ENCODE measurements at places on chromosomes 6 and 20.

GRCh38 chr6:147936703-147937470 lies 405.8 kb upstream of the SASH1 start:
- no peak for DNase-seq

DNA sequence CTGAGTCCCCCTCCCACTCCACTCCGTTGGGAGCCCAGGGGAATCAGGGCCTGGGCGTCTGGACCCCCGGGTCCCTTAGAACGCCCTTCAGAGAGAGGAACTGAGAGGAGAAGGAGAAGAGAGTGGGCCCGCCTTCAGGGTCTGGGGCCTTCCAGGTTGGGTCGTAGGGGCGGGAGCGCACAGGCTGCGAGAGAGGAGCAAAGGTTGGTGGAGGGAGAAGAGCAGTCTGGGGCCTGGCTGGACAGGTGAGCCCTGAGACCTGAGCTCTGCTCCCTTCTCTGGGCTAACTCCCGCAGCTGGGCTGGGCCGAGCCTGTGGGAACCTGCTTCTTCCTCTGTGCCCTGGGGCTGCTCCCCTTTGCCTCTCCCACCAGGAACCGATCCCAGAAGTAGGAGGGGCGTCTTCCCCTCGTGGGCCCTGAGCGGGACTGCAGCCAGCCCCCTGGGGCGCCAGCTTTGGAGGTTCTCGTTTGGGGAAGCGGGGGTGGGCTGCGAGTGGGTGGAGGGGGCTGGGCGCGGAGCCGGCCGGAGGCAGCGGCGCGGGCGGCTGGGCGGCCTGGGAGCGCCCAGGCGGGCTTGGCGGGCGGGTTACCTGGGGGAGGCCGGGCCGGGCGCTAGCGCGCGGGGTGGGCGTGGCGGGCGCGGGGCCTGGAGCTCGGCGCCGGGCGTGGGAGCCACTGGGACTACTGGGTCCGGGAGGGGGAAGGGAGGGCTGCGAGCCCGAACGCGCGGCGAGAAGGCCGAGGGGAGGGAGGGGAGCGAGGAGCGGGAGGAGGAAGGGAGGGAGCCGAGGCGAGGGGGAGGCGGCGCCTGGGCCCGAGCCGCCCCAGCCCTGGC lies at the start of gene DDR1:
Gene DDR1 (plus strand): TSS at position 835 of the 836 bp plus-strand sequence. CDS start 4,211 bp downstream, outside the sequence.
- DNase-seq, result peak; percentile 50

DNA sequence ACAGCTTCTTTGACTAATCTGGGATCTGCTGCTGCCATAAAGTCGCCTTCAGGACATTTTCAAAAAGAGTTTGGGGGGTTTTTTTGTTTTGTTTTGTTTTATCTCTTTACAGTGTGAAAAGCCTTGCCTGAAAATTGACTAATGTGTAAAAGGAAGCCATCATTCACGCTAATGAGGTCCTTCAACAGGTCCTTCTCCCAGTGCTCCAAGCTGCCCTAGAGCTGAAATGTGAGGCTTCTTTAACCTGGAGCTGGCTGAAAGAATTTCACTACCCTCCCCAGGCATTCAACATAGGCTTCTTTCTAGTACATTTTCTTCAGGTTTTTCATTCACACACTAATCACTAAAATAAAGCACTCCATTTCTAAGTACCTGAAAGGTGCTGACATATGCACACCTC lies 145.1 kb upstream of the PRDM1 start:
- DNase-seq, result no peak

DNA sequence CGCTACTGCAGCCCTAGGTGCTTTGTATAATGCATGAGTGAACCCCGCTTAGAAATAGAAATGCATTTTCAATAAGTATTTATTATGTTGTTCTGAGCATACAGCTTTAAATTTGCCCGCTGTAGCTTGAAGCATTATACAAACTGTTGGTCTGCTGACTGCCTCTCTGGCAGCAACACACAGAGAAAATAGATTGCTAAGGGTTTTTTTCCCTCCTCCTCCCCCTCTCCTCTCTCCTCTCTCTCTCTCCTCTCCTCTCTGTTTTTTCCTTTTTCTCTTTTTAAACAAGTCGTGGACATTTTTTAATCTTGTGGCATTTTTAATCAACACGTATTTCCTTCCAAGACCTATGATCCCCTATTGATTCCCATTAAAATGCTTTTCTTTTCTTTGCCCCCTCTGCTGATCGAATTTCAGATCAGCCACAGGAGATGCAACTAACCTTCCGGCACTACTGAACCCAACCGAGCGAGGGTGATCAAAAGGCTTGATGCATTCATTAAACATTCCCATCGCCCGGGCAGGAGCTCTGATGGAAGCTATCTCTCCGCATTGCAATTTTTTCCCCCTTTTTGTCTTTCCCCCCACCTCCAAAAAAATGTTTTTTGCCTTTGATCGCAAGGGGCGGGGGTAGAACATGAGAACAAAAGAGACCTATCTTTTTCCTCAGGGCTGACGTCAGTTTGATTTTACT lies 90.7 kb upstream of the ARID1B start:
- DNase-seq, result peak; percentile 27

- no peak for DNase-seq
Observed at GRCh38 chr6:106546691-106547414, 82.4 kb downstream of the RTN4IP1 start.

- no peak for DNase-seq
Observed at GRCh38 chr6:134419716-134420115, 101.8 kb upstream of the SGK1 start.

GRCh38 chr6:116229287-116229913 lies 24.5 kb downstream of the TSPYL4 start:
- no peak for DNase-seq

Measured in activated CD8-positive, alpha-beta memory T cell treated with anti-CD3 and anti-CD28 coated beads, Interleukin-2, amount 50 U/mL, for 4 hours (primary cell).